ENCODE measurements at places on chromosomes 6 and 20. TPM values are rescaled to one million over a fixed set of nuclear protein-coding genes. Genes with fewer than 3 reads are reported as not detected.

- no peak for DNase-seq
- H3K36me3 ChIP-seq: no peaks in the 10 kb centered on the region
- H3K4me1 ChIP-seq: no peaks in the 10 kb centered on the region
- no peak overlapping the region for H3K27ac ChIP-seq
These were observed 420.3 kb upstream of the NRSN1 start for GRCh38 chr6:23705697-23706096.

CNR1 gene
- total RNA-seq: not detected

DNA sequence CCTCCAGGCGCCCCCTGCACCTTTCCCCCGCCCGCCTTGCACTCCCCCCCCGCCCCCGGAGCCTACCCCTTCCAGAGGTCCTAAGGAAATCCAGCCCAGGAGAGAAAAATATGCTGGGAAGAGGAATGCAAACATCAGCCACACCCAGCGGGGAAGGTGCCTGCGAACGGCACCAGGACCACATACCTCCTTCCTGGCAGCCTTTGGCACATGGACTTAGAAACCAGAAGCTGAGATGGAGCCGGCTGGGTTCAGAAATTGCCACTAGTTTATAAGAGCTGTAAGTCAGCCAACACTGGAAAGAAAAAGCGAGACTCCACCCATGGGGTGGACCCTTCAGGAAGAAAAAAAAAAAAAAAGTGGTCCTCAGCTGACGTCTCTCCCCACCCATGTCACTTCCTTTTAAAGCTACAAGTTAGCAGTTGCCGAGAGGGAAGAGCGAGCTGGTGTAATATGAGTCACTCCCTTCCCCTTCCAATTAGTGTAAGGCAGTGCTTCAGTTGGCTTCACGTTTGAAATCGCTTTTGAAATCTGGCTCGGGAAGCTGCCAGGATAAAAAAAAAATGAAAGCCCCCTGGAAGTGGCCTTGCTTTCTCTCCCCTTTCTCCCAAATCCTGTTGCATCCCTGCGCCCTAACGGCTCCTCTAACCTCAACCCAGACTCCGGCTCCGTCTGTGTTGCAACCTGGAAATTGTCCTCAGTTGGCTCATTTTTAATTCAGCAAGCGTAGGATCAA is at the start of gene AGPAT4:
Gene AGPAT4 (minus strand): TSS at position 310 of the 736 bp plus-strand sequence. CDS start 41,848 bp downstream, outside the sequence.
- H3K4me1 ChIP-seq: peaks cover 25% of the 10 kb centered on the region
- H3K27me3 ChIP-seq: no peaks in the 10 kb centered on the region
- peak within 1 kb of the TSS; percentile 97 for H3K27ac ChIP-seq
- H3K4me3 ChIP-seq: peak within 1 kb of the TSS; percentile 95
- DNase-seq: peak; percentile 53

ACTL10 gene
- 0.89 TPM for total RNA-seq

- no peak for DNase-seq
- H3K27me3 ChIP-seq: peaks cover 34% of the 10 kb centered on the region
- no peaks in the 10 kb centered on the region for H3K36me3 ChIP-seq
- no peaks in the 10 kb centered on the region for H3K4me1 ChIP-seq
- no peak overlapping the region for H3K4me3 ChIP-seq
These were observed 71.1 kb upstream of the FOXQ1 start for GRCh38 chr6:1240766-1241318.

DNA sequence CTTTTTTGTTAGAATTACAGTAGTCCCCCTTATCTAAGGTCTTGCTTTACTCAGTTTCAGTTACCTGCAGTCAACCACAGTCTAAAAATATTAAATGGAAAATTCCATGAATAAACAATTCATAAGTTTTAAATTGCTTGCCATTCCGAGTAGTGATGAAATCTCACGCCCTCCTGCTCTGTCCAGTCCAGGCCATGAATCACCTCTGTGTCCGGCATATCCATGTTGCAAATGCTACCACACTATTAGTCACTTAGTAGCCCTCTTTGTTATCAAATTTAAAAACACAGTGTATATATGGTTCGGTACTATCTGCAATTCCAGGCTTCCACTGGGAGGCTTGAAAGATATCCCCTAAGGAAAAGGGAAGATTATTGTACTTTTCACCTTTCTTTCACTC is 164.6 kb upstream of the FAM83B start:
- no peak overlapping the region for H3K4me3 ChIP-seq
- no peak for DNase-seq
- no peak overlapping the region for H3K27ac ChIP-seq
- no peaks in the 10 kb centered on the region for H3K36me3 ChIP-seq
- H3K27me3 ChIP-seq: no peaks in the 10 kb centered on the region

- H3K36me3 ChIP-seq: no peaks in the 10 kb centered on the region
- no peak overlapping the region for H3K4me3 ChIP-seq
- H3K27ac ChIP-seq: no peak overlapping the region
- no peak for DNase-seq
- H3K4me1 ChIP-seq: no peaks in the 10 kb centered on the region
These were observed 179.7 kb upstream of the CDH4 start for GRCh38 chr20:61072398-61072797.

DNA sequence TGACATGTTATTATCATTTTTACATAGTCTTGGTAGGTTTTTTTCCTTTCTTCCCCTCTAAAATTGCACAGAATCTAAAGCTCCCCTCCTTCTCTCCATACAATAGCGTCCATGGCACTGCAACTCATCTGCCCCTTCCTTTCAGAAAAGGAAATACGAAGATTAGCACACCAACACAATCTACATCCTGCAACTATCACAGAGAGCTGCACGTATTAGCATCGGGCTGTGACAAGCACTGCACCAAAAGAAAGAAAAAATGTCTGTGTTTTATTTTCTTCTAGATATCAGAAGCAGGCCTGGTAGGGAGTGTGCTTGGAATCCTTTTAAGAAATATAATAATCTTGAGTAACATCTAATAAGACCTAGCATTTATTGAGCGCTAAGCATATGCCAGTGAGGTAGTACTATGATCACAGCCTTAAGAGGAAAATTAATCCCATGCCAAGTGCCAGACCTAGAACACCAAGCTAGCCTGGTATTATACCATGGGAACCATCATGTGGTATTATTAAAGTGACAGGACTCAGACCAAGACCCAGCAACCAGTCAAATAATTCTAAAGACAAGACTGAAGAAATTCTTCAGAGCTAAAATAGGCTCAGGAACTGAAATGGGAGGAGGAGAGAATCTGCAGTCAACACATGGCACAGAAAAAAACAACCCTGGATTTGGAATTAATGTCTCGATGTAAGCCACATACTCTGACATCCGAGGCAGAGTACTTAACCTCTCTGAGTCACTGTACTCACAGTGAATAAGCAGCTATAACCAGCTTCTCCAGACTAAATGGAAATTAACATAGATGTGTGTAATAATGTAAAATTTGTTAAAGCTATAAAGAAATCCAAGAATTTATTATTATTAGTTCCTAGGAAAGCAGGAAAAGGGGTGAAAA is 124.3 kb downstream of the IPCEF1 start:
- peak overlapping the region; percentile 98 for H3K27ac ChIP-seq
- DNase-seq: no peak
- H3K27me3 ChIP-seq: no peaks in the 10 kb centered on the region
- peak overlapping the region; percentile 79 for H3K4me3 ChIP-seq
- H3K36me3 ChIP-seq: no peaks in the 10 kb centered on the region

- no peaks in the 10 kb centered on the region for H3K27me3 ChIP-seq
- peak overlapping the region; percentile 3 for H3K27ac ChIP-seq
- H3K36me3 ChIP-seq: no peaks in the 10 kb centered on the region
- no peak for DNase-seq
These were observed 102.5 kb downstream of the NOL4L start for GRCh38 chr20:32482442-32483261.

DNA sequence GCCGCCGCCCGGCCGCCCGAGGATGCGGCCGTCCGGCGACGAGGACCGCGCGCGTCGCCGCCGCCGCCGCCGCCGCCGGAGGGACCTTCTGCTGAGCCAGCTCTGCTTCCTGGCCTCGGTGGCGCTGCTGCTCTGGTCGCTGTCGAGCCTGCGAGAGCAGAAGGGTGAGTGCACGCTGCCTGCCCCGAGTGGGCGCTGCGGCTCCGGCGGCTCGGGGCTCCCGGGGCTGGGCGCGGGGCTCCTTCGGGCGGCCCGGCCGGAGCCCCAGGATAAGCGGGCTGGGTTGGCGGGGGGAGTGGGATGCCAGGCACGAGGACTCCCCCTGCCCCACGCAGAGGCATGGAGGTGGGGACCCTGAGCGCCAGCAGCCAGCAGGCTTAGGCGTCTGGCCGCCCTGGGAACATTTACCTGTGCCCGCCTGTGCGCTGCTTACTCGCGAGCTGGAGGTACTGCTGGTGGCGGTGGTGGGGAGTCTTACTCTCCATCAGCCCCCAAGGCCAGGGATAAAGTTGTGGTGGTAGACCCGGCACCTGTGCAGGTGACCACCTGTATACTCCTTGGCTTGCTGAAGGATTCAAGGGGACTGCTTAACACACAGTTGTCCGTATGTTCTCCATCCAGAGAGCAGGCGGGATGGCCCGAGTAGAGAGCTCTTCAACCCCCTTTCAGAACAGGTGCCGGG is 520 bp downstream of the SLC24A3 start:
- no peak overlapping the region for H3K27ac ChIP-seq
- H3K27me3 ChIP-seq: peaks cover 53% of the 10 kb centered on the region
- no peak overlapping the region for H3K4me3 ChIP-seq
- DNase-seq: no peak
- peaks cover 4% of the 10 kb centered on the region for H3K36me3 ChIP-seq
- no peaks in the 10 kb centered on the region for H3K4me1 ChIP-seq

OLIG3 gene
- total RNA-seq: not detected

SMIM26 gene
- total RNA-seq: 51.7 TPM

DNA sequence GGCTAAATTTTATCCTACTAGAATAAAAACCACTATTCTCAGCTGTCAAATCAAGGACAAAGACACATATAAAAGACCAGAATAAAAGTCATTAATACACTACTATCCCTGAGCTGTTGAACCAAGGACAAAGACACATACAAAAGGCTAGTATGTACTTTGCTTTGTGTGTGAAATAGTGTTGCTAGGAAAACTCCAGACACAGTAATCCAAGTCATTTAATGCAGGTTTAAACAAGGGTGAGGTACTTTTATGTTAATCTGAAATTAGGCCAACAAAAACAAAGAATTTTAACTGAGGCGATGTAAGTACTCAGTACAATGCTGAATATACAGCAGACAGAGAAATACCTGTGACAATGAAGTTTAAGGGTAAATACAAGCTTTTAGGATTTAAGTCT is 18.9 kb downstream of the GCLC start:
- H3K27me3 ChIP-seq: no peaks in the 10 kb centered on the region
- no peak overlapping the region for H3K4me3 ChIP-seq
- no peak for DNase-seq
- no peaks in the 10 kb centered on the region for H3K36me3 ChIP-seq

DNA sequence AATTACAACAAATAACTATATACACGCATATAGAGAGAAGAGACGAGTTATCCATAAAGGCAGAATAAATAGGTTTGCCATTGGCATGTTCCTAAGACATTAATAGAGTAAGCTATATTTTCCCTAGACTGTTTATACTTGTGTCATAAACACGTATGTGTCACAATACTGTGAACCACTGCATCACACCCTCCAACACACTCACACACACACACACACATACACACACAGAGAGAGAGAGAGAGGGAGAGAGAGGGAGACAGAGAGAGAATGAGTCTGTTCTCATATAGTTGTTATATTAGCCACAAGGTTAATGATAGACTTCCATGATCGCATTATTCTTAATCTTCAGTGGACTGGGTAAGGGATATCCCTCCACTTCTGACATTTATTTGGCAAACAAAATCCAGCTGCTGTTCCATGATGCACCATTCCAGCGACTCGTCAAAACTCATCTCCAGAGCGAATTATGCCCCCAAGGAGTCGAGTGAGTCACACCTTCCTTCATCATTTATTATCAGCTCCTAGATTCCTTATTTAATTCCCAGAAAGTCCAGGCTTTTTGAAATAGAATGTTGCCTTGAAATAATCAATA is 82.8 kb upstream of the HIVEP1 start:
- H3K27ac ChIP-seq: no peak overlapping the region
- H3K36me3 ChIP-seq: peaks cover 5% of the 10 kb centered on the region

DNA sequence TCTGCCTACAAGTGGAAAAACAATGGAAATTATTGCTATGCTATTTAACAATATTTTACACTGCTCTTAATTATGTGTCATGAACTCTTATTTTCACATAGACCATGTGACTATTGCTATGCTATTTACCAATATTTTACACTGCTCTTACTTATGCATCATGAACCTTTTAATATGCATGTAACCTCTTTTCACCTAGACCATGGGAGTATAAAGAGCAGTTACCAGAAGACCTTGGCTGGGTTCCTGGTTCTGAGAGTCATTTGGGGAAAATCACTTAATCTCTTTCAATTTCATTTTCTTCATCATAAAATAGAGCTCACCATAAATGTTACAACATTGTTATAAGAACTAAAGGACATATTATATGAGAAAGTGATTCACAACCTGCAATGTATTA is 223.8 kb upstream of the RNF217 start:
- H3K36me3 ChIP-seq: no peaks in the 10 kb centered on the region
- no peak overlapping the region for H3K4me3 ChIP-seq
- H3K27ac ChIP-seq: no peak overlapping the region
- DNase-seq: no peak
- no peaks in the 10 kb centered on the region for H3K4me1 ChIP-seq

DNMT3B gene
- total RNA-seq: 0.30 TPM

DNA sequence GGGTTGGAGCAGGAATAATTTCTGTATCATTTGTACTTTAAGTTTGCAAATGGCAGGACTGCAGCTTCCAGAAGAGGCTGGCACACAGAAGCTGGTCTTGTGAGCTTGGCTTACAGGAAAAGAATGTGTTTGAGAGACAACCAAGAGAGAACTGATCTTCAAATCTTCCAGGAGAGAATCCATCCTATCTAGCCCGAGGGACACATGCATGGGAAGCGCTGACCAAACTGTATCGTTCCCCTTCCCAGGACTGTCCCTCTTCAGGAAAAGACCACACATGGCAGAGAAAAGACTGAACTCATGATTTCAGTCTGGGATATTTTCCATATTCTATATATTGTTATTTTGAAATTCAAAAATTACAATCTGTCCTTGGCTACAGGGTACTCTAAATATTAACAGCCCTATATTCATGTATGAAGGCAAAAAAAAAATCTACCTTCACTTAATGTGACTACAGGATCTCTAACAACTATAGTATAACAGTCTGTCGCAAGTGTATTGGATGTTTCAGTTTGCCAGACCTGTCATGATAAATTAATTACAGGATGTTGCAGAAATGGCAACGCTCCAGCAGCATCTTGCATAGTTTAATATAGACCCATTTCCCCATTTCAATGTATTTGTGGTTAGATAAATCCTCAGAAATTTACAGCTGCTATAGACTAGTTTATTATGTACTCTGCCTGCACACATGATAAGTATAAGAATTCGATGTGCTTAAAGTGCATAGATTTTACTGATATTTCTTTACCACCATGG is 99.4 kb downstream of the MYB start:
- no peak overlapping the region for H3K27ac ChIP-seq
- peaks cover 10% of the 10 kb centered on the region for H3K27me3 ChIP-seq
- no peak for DNase-seq
- no peaks in the 10 kb centered on the region for H3K4me1 ChIP-seq
- H3K4me3 ChIP-seq: no peak overlapping the region

Measured in T-helper 17 cell (primary cell).